ENCODE measurements at places on chromosomes 16 and 17.

DNA sequence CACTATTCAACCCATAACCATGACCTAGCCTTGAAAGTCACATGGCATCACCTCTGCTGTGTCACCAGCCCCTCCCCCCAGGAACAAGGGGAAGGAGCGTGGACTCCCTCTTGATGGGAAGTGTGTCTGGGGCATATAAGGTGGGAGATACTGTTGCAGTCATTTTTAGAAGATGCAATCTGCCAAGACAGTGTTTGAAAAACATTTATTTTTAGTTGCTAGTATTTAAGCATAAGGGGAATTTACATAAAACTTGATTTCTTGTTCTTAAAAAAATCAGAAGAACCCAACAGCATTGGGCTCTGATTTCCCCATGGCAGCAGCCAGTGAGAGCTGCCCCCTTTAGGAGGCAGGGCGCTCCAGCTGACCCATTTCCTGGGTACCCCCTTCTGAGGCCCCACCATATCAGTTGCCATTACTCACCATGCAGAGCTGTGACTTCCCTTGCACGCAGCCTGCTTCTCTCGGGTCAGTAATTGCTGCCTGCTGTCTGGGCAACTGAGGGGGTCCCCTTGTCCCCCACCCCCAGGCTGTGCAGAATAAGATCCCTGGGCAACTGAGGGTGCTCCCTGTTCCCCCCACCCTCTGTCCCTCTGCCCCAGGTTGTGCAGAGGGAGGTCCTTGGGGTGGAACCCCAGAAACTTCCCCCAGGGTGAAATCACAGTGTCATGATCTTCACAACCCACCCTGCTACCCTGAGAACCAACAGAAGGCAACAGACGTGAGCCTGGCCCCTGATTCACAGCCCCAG is 11.8 kb upstream of the CDC42EP4 start:
- DNase-seq = no peak

GRCh38 chr17:31561469-31562375 is 170.2 kb downstream of the RAB11FIP4 start:
- no peak for DNase-seq

- no peak for DNase-seq
These were observed 46.3 kb downstream of the C16orf78 start for GRCh38 chr16:49419862-49420261.

DNA sequence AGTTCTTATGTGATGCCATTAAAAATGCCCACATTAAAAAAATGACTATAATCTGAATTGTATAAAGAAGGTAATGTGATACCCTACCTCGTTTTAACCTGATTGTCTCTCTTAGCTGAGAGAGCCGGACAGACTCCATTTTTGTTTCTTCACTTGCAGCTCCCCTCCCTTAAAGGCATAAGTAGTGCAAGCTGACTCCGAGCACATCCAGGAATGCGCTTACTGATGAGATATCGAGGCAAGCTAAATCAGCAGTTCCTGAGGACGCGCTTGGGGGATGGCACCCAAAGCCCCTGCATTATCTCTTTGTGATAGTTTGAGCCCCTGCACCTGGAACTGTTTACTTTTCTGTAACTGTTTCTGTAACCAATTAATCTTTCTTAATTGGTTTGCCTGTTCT is 6.3 kb downstream of the KRT24 start:
- no peak for DNase-seq

- no peak for DNase-seq
These were observed 178.6 kb upstream of the TNRC6C start for GRCh38 chr17:77779711-77780539.

DNA sequence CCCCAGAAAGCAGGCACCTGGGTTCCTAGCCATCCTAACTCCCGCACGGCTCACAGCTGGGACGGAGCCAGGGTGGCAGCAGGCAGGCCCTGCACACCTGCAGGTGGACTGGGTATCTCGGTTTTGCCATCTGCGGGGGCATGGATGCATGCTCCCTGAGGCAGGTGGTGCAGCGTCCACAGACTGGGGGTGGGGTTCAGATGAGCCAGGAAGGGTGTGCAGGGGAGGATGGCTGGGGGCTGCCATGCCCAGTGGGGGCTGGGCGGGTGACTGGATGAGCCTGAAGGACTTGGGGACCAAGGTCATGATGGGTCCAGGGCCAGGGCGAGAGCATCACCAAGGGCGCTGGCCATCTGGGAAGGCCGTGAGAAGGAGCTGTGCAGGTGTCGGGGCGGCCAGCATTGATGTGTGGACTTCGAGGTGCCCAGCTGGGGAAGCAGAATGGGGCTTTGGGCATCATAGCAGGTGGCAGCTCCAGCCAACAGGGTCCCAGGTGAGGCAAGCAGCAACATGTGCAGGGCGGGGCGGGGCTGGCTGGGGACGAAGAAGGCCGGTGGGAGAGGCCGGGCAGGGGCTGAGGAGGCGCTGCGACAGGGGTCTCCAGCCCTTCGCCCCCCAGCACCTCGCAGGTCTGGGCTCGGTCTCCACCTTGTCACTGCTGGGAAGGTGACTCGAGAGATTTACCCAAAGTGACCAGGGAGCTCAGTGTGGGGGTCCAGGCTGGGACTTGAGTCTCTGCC is 41.0 kb upstream of the ZNF469 start:
- no peak for DNase-seq
